ENCODE measurements at places on chromosomes 7 and 10.

DNA sequence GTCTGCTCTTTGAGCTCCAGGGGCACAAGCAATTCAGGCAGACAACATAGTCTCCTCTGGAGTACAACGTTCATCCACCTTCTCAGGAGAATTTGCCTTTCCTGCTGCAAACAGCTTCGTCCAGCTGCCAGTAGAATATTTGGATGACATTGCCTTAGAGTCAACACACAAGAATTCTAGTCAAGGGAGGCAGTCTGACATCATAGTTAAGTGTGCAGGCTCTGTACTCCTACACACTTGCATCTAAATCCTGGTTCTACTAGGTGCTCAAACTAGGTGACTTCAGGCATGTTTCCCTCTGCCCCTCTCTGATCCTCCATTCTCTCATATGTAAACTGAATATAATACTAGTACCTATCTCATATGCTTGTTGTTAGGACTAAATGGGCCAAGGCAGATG is 314.8 kb downstream of the HPSE2 start:
- H3K27ac ChIP-seq = no peak overlapping the region

GRCh38 chr10:92592761-92593618 is at the start of gene KIF11:
Gene KIF11, plus strand, starts transcription at chr10:92593130. Its CDS starts 246 bp downstream, at chr10:92593376.
- peak within 1 kb of the TSS; percentile 90 for H3K27ac ChIP-seq
- H3K4me1 ChIP-seq = peaks cover 5% of the 10 kb centered on the region
- peak within 1 kb of the TSS; percentile 91 for H3K4me3 ChIP-seq
- no peaks in the 10 kb centered on the region for H3K27me3 ChIP-seq

- H3K36me3 ChIP-seq = no peaks in the 10 kb centered on the region
- H3K4me1 ChIP-seq = peaks cover 12% of the 10 kb centered on the region
- peak overlapping the region; percentile 71 for H3K27ac ChIP-seq
- H3K27me3 ChIP-seq = no peaks in the 10 kb centered on the region
These were observed 829 bp upstream of the RPA3 start for GRCh38 chr7:7719236-7719635.

DNA sequence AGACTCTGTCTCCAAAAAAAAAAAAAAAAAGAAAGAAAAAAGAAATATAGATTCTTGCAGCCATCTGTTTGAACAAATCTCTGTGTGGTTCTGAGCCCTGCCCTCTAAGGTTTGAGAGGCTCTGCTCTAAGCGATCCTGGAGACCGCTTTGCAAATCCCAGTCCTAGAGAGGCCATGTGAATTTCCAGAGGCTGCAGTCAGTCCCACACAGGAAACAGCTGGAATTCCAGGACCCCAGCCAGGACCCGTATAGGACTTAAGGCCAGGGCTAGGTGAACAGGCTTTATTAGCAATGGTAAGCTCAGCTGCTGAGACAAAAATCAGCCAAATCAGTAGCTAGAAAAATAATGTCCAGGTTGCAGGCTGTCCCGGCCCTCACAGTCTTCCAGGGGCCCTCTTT is 154.8 kb downstream of the RPS24 start:
- no peak overlapping the region for H3K27ac ChIP-seq
- peaks cover 2% of the 10 kb centered on the region for H3K27me3 ChIP-seq
- H3K4me1 ChIP-seq = no peaks in the 10 kb centered on the region

DNA sequence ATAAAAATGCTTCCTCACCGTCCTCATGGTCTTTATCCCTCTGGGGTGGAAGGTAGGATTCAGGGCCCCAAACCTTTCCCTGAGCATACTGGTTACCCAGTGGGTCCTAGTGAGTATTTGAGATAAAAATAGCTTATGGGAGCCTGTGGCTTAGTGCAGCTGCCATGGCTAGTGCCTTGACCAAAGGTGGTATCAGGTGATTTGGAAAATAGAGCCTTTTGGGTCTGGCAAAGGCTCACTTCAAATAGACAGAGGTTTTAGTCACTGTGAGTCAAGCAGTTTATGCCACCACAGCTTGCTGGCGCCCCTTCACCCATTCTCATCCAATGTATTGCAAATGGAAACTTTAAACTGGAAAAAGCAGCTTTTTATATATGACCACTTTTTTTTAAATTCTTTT is 30.4 kb downstream of the PLAU start:
- no peaks in the 10 kb centered on the region for H3K36me3 ChIP-seq
- H3K4me3 ChIP-seq = peak overlapping the region; percentile 13
- H3K27ac ChIP-seq = peak overlapping the region; percentile 93
- DNase-seq = no peak
- no peaks in the 10 kb centered on the region for H3K27me3 ChIP-seq
